ENCODE measurements at places on chromosomes 12 and 14.

- DNase-seq, result no peak
Observed at GRCh38 chr14:63766611-63767010, 38.7 kb upstream of the SGPP1 start.

DNA sequence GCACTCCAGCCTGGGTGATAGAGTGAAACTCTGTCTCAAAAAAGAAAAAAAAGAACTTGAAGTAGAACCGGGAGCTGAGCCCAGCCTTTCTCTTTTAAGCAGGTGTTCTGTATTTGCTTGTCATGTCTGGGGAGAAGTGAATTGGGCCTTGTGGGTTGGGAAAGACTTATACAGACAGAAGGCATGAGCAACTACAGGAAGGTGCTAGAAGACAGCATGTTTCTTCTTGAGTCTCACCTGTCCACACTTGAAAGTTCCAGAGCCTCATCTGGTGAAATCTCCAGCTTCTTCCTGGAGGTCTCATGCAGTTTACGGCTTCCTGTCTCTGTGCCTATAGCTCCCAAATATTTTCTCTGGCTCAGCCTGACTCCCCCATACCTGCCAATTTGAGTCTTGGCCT lies 2.5 kb downstream of the PGAM5 start:
- DNase-seq, result no peak

DNA sequence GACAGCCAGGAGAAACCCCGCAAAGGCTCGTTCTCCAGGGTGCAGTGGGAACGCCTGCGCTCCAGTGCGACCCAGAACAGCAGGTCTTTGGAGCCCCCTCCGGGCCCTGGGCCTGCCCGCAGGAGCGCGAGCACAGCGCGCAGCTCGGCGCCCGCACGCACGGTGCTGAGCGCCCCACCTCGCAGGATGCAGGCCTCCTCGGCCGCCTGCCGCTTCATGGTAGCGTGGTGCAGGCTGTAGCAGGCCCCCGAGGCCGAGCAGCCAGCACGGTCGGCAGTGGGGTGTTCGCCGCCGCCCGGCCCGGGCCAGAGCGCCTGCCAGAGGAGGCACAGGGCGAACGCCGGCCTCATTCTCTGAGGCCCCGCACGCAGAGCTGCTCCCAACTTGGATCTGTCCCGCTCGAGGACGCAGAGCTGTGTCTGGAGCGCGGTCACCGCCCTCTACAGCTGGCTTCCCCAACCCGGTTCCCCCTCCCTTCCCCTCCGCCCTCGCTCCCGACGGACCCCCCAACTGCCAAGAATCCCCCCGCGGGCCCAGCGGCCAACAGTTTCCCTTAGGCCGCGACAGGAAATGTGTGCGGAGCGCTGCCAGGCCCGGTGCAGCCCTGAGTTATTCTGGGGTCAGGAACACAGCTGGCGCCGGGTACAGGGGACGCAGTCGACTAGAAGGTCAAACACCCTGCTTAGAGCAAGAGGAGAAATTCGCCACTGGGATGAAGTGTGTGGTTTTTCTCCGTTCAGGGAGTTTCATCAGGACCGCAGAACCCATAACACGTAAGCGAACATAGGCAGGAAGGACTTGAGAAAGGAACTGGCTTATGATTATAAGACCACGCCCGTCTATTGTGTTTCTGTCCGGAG lies at the start of gene CLEC14A:
Gene CLEC14A (minus strand): TSS at position 421 of the 860 bp plus-strand sequence. CDS start 71 bp downstream, at position 350.
- DNase-seq, result no peak

- no peak for DNase-seq
Observed at GRCh38 chr14:34699873-34700621, 14.3 kb downstream of the CFL2 start.

- DNase-seq, result no peak
Observed at GRCh38 chr12:111316671-111317070, 52.2 kb downstream of the PHETA1 start.

DNA sequence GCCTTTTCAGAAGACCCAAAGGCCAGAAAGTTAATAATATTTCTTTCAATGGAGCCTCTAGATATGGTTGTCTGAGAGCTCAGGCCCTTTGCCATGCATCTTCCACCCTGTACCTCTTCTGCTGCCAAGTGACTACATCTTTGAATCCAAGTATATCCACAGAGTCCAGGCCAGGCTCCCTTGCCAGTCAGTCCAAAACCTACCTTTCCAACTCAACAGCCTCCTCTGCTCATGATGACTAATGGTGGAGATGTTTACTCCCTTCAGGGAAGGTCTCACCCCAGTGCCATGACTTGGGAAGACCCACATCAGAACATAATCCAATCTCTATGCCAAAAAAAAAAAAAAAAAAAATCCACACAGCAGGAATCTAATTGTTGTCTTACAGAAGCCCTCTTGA lies 20.4 kb downstream of the TTC9 start:
- no peak for DNase-seq

DNA sequence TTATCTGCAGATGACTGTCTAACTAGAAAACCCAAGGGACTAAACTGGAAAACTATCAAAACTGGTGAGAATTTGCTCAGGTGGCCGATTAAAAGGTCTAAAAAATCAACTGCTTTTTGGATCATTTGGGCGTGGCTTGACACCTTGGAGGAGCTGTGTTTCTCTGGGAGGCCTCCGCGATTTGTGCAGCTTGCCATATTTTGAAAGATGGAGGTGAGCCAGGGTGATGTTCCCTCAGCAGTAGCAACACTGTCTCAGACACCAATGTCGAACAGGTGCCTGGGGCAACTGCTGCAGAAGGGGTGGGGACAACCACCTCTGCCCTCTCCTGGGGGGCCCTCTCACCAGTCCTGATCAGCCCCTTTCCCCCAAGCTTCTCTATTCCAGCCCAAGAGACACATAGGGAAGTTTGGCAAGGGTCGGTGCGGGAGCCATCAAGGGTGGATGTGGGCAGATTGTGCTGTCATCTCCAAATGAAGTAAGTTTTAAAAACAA lies 3.8 kb downstream of the CCDC177 start:
- no peak for DNase-seq

DNA sequence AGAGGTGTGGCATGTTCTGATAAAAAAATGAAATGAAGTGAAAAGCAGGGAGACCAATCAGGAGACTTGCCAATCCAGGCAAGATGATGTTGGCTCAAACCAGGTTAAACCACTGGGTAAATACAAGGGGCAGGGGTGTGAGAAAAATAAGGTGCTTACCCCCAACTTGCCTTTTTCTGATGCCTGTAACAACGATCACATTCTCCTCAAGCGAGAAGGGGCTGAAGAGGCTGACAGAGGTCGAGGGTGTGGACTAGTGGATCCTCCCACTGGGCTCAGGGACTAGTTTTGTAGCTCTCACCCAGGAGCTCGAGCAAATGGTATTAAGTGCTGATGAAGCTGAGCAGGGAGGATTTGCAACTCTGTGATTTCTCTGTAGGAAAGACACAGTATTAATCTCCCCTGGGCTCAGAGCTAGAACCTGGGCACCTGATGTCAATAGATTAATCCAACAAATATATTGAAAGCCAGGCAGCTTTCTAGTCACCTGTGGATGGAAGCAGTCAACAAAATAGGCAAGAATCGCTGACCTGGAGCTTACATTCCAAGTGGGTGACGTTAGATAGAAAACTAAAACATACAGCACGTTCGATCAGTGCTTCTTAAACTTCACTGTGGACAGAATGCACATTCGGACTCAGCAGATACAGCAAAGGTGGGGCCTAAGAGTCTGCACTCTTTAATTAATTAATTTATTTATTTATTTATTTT lies 15.2 kb upstream of the EAPP start:
- DNase-seq, result peak; percentile 7

DNA sequence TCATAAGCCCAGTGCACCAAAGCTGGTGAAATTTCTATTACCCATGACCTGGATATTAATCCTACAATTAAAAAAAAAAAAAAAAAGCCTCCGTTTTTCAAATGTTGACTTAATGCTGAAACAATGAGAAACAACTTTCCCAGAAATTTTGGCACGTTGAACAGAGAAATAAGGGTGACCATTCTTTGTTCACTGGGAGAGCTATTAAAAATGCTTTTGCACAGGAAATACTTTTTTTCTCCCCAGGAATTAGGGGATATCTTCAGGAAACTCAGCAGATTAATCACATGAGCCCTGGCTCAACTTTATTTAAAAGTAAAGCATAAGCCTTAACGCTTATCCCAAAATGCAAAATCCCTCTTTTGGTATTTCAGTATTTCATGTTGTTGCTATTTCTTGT lies 54.8 kb upstream of the FLRT2 start:
- DNase-seq, result no peak

DNA sequence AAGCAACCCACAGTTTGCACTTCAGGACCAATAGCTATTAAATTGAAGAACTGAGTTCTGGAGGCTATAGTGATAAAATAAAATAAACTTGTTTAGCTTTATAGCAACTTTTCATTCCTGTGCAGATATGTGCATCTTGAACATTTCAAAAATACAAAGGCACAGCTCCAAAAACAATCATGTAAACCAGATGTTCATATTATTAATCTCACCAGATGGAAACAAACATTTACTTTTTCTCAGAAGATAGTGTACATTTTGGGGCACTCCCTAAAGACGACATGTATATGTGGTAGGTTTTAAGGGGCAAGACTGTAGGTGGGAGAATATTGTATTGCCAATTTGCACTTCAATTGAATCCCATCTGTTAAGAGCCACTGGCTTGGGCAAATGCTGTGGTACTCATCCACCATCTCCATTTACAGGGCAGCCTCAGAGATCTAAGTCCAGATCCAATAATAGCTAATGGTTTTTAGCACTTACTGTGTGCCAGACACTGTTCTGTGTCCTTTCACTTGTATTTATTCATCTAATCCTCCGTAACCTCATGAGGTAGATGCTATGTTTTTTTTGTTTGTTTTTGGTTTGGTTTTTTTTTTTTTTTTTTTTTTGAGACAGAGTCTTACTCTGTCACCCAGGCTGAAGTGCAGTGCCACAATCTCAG lies 49.1 kb downstream of the PTGER2 start:
- no peak for DNase-seq

DNA sequence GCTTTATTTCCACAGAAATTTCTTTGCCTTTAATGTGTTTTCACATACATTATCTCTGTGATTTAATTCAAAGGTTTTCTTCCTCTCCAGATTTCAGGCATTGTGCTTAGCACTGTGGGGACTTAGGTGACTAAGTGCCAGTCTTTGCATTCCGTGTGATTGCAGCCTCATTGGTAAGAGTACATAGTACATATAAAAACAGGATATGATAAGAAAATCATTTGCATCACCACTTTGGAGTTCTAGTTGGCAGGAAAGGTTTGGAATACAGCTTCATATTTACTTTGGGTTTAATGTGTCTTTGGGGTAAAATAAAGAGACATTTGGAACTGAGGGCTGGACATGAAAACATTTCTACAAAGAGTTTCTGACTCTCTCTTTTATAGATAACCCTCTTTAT lies 37.8 kb upstream of the C12orf75 start:
- no peak for DNase-seq

- no peak for DNase-seq
Observed at GRCh38 chr12:31859232-31859977, 99.8 kb upstream of the RESF1 start.

GRCh38 chr12:42962384-42962783 lies 372.8 kb upstream of the PRICKLE1 start:
- no peak for DNase-seq

DNA sequence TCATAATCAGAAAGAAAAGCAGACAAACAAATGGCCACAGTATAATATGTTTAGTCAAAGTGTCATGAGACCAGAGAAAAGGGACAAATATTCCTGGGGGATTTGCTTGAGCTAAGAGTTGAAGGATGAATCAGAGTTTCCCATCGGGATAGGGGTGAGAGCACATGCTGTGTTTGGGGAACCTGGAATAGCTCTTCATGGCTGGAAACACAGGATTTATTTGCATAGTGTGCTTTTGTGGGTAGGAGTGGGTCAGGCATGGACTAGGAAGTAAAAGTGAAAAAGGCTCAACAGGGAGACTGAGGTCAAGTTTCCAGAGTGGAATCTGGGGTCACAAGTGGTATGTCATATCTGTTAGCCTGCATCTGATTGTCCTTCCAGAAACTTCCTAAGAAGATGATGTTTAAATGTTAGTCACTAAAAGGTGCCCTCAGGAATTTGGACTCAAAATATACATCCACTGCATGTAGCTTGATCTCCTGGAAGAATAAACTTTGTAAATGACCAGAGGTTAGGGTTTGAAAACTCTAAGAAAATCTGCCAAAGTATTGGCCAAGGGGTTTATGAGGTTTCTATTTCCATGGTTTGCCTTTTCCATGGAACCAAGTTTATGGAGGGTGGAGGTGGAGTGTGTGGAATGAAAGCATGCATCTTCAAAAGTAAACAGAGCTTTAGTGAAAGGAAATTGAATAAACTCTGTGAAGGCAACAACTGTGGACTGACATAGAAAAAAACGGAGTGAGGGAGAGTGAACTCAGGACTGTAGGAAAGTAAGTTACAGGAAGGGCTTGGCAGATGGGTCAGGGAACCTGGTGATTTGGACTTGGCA lies 344.6 kb downstream of the C12orf75 start:
- DNase-seq, result no peak

DNA sequence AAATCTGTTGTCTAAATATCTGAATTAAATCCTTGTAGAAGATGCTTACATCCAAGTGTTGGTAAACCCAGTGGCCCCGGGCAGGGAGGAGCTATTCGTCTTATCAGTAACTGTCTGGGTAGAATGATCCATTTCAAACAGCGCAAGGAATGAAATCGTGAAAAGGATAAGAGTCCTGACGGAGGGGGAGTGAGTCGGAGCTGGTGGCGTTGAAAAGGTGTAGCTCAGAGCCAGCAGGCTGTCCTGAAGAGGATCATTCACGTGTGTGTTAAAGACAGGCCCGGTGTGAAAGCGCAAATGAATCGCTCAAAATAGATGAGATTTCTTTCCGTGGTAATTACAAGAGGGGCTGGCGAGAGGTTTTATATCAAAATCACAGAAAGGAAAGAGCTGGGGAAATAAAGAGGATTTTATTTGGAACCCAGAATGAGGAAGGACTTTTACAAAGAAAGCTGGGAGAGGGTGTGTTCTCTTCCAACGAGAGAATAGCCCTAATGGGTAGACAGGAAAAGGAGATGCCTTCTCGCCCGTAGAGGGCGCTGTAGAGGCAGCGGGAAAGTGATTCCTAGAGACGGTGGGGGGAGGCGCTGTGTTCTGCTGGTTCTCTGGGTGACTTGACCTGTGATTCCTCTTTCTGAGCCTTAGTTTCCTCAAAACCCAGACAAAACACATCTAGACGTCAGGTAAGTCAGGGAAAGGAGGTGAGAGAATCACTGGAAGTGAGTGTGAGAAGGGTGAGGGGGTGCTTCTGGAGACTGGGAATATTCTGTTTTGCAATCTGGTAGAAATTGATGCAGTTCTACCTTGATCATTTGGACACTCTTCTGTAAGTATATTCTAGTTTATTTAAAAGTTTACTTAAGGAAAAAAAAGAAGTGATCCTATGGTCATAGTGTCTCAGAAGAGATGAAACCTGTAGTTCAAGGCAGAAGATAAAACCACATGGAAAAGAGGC lies 39.3 kb downstream of the SRRM4 start:
- no peak for DNase-seq

- DNase-seq, result peak; percentile 41
Observed at GRCh38 chr14:61573748-61574513, 121.4 kb upstream of the HIF1A start.

DNA sequence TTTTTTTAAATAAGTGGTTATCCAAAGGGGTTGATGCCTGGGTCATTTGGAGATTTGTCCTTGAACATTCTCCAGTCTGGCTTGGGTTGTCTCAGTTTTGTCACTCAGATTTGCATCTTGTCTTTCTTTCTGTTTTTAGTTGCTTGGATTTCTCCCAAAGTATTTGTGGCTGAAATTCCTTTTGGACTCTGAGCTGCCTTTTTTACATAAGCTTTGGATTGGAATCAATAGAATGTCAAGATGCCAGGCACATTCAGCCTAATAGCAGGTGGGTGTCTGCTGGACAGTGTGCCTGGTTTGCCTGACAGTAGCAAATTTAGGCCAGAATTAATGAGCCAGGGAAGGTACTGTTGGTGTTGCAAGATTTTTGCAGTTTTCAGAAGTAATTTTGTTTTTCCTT lies 50.0 kb downstream of the FLRT2 start:
- DNase-seq, result no peak

Measured in CD4-positive, alpha-beta T cell treated with Interleukin-17A for 4 hours (primary cell).